Mesothelial cell of epicardium (in vitro differentiated cells): ENCODE measurements at places on chromosomes 5 and 9. TPM values are rescaled to one million over a fixed set of nuclear protein-coding genes. Genes with fewer than 3 reads are reported as not detected.

DNA sequence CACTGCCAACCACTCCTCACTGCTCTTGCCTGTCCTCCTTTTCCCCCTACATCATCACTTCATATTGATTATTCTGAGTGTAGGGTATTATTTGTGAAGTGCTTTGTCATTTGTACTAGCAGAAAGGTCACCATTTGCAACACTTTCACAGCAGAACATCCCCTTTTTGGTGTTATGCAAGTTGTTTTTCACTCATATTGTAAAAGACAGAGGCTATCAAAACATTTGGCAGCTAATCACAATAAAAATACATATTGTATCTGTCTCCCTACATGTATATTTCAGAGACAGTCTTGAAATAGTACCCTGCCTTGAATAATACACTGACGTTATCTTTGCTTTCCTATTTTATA is 82.3 kb downstream of the ANXA1 start:
- no peak overlapping the region for H3K4me3 ChIP-seq
- H3K27me3 ChIP-seq: peaks cover 3% of the 10 kb centered on the region
- no peaks in the 10 kb centered on the region for H3K36me3 ChIP-seq
- H3K4me1 ChIP-seq: no peaks in the 10 kb centered on the region
- no peak overlapping the region for H3K27ac ChIP-seq

C5orf58 gene
- total RNA-seq: not detected in 3 replicates

CDO1 gene
- total RNA-seq: 9.9 to 13.1 TPM (median 11.8 TPM) in 3 replicates

- no peaks in the 10 kb centered on the region for H3K27me3 ChIP-seq
- no peak for DNase-seq
- no peak overlapping the region for H3K4me3 ChIP-seq
- no peak overlapping the region for H3K27ac ChIP-seq
- H3K4me1 ChIP-seq: no peaks in the 10 kb centered on the region
Observed at GRCh38 chr5:65434122-65434521, 47.6 kb downstream of the ADAMTS6 start.

GRCh38 chr5:100182402-100182801 is 352.8 kb upstream of the FAM174A start:
- no peak overlapping the region for H3K27ac ChIP-seq
- no peaks in the 10 kb centered on the region for H3K27me3 ChIP-seq
- no peak for DNase-seq
- H3K36me3 ChIP-seq: no peaks in the 10 kb centered on the region
